ENCODE measurements at places on chromosomes 2 and 18.

DNA sequence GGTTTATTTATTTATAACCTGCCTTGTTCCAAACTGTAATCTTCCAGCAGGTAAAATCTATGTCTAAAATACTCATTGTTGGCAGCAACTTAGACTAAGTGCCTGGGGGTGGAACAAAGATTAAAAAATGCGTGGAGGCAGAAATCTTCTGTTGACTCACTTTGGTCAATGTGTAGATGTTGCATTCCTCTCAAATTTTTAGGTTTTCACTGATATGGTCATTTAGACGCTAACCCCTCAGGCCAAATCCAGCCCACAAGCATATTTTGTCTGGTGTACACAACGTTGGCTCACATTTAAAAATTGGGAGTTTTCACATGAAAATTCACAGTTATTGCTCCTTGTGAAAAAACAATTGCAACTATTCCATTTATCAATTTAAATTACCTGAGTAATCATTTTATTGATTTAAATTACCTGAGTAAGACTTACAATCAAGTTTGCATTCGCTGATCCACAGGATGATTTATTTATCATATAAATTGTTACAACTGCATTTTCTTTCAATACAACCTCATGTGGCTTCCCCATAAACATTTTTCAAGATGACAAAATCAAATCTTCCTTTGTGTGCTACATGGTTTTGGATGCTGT is 564.2 kb downstream of the TSN start:
- no peak for DNase-seq

GRCh38 chr2:49780949-49781348 is 626.6 kb upstream of the FSHR start:
- no peak for DNase-seq

GRCh38 chr2:67600222-67600871 is 203.2 kb downstream of the ETAA1 start:
- DNase-seq: no peak

DNA sequence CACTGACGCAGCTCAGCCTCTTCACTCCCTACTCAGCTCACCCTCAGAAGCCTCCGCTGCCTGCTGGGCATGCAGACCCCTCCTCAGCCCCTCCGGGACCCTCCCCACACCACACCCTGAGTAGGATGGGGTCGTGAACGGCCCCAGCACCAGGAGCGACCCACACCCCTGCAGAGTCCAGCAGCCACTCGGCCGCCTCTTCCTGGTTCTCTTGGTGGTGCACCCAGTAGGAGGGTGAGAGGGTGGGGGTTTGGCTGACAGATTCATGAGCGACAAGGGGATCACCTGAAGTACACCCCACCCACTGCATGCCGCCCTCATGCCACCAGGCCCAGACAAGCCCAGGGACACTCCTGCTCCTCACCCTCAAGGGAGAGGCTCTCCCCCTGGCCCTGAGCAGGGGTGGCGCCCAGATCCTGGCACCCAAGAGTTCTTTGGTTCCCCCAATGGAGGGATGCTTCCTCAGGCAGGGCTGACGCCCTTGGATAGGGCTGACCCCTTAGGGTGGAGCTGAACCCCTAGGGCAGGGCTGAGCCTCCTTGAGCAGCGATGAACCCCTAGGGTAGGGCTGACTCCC is 76.6 kb upstream of the GPC1 start:
- DNase-seq: no peak

GRCh38 chr2:40249577-40249976 is 202.3 kb downstream of the SLC8A1 start:
- no peak for DNase-seq

- no peak for DNase-seq
These were observed 226.7 kb upstream of the KLHL29 start for GRCh38 chr2:23158306-23158705.

- DNase-seq: no peak
These were observed 206.2 kb downstream of the RPIA start for GRCh38 chr2:88897715-88898114.

GRCh38 chr2:149383340-149383739 is 53.0 kb downstream of the LYPD6 start:
- DNase-seq: no peak

- DNase-seq: no peak
These were observed 109.6 kb downstream of the SH3RF3 start for GRCh38 chr2:109238580-109238979.

- DNase-seq: no peak
These were observed 45.4 kb upstream of the CTDP1 start for GRCh38 chr18:79634186-79634585.

GRCh38 chr2:232085164-232085563 is 123.7 kb downstream of the DIS3L2 start:
- no peak for DNase-seq

- DNase-seq: no peak
These were observed 102.4 kb downstream of the CABLES1 start for GRCh38 chr18:23237524-23238151.

GRCh38 chr2:103179798-103180197 is 418.0 kb downstream of the TMEM182 start:
- no peak for DNase-seq

GRCh38 chr2:175769200-175769599 is 232.9 kb downstream of the LNPK start:
- DNase-seq: no peak

DNA sequence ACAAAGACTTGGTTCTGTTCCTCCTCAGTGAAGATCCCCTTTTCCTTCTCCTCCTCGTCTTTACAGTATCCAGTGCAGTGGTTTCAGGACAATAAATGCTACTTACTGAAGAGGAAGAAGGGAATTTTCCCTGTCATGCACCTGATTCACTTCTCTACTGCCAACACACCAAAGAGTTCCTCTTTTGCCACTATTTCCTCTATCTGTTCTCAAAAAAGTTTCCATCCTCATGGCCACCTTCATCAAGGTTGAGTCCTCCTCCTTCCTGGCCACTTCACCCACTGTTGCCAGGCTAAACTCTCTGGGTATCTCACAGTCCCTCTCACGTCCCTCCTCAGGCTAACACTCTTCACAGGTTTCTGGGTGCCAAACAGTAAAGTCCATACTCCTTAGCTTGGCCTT is 41.7 kb downstream of the PLEKHM3 start:
- no peak for DNase-seq

GRCh38 chr2:1790473-1790872 is 46.2 kb upstream of the PXDN start:
- DNase-seq: no peak

- no peak for DNase-seq
These were observed 627 bp downstream of the RNF25 start for GRCh38 chr2:218671097-218671653.

DNA sequence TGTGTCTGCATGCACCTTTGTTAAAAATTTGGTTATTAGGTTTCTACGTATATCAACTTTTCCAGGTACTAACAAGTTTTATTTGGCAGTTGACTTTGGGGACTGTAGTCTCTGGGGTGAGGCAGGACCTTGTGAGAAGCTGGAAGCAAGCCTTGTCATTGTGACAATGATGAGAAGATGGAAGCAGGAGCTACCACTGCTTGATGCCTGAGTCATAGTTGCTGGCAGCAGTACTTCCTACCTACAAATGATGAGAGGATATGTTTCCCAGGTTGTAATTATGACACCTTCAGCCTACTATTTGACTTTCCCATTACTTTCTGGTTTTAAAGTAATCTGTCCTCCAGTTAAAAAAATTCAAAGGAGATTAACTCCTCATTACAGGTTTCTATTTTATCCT is 516.3 kb downstream of the NRXN1 start:
- no peak for DNase-seq

DNA sequence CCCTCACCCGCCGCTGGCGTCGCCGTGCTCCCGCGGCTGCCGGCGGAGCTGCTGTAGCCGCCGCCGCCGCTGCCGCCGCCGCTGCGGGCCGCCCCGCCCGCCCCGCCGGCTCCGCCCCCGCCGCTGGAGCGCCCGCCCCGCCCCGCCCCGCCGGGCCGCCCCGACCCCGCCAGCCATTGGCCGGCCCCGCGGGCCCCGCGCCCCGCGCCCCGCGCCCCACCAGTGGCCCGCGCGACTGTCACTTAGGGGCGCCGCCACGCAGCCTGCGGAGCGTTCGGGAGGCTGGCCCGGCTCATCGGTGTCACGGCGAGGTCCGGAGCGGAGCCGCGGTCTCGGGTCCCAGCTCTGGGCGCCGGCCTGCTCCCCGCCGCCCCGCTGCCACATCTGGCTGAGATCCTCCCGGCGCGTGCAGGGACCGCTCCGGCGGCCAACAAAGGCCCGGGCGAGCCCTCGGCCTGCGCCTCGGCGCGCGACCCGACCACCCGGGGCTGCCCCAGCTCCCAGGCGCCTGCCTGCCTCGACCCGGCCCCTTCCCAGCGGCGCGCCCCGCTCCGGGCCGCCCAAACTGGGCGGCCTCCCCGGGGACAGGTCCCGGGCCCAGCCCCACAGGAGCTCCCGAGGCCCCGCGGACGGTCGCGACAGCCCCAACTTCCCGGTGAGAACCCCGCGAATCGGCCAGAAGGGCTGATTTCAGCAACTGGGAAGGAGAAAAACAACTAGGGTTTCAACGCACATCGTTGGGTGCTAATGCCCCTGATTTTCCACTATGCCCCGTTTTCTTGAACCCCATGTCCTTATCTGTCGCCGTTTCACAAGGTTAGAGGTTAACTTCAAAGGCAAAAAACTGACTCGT is at the start of gene MGAT4A:
Gene MGAT4A, minus strand, starts transcription at position 92 of the 853 bp plus-strand sequence. CDS start 4,800 bp downstream, outside the sequence.
- peak; percentile 79 for DNase-seq

DNA sequence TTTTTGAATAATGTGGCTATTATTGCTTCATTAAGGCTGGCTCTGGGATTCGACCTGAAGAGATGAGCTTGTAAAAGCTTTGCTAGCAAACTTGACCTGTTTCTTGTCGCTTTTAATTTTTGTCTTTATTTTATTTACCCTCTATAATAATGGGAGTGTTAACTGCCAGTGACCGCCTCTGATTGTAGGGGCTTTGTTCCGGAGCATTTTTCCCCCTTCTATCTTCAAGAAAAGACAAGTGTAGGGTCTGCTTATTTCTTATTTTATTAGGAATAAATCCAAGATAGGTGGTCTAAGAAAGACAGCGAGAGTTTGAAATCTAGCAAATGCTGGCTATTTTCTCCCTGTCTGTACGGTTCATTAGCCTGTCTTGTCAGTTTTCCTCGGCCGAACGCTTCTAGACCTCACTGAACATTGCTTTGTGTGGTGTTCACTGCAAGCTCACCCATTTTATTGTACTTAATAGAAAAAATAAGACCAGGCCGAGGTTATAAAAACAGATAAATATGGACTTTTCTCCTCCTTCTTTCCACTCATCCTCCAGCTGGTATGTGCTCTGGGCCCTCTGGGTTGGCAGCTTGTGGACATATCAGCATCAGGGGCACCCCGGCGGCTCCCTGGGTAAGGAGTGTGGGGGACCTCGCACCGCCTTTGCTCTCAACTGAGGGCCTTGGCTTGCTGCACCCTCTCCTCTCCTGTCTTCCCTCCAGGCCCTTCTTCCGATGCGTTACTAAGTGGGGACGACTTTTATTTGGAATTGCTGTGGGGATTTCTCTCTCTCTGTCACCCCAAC is 8.5 kb downstream of the MEIS1 start:
- no peak for DNase-seq

DNA sequence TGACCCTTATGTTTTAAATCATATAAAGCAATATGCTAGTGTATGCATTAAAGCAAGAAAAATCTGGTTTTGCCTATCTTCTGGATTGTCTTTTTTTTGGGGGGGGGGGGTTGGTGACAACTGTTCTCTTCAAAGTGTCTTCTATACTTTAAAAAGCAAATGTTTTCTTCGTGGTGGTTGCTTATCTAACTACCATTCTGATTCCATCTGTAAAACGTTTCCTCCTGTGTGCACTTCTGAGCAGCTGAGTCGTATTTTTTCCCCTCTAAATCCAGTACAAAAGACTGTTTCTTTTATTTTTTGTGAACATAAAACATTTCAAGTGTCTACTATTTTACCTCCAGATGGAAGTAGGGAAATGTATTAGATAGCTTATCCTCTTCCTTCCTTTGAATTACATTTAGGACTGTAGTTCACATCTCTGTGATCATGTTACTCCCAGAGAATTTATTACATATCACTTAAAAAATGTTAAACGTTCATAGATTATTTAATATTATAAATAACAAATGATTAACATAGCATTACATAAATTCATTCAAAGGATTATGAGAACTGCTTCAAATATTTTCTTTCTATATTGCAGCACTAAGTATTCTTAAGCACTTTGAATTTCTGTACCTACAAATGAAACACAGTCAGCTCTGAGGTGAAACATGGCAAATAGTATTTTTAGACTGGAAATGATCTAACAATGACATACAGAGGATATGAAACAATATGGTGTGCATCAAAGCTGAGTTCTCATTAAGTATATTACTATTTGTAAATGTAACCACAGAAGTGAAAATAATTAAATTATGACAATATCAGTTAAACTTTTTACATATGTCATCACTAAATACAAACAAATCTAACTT is 56.4 kb downstream of the SCN3A start:
- DNase-seq: no peak

DNA sequence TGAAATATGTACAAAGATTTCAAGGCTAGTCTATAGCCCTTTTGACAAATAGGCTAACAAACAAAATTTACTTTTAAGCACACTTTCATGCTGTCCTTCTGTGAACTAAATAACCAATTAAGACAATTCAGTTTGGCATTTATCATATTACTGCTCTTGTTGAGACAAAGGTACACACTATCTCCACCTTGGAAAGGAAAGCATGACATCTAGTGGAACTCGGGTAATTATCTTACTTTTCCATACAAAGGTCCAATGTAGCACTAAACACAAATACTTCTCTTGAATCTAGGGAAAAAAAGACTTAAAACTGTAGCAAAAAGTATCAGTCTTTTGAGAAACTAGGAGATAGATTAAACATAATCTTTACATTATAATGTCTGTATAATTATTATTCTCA is 125.0 kb upstream of the CD226 start:
- no peak for DNase-seq

- no peak for DNase-seq
These were observed 251.8 kb downstream of the LPIN1 start for GRCh38 chr2:11998218-11998617.

DNA sequence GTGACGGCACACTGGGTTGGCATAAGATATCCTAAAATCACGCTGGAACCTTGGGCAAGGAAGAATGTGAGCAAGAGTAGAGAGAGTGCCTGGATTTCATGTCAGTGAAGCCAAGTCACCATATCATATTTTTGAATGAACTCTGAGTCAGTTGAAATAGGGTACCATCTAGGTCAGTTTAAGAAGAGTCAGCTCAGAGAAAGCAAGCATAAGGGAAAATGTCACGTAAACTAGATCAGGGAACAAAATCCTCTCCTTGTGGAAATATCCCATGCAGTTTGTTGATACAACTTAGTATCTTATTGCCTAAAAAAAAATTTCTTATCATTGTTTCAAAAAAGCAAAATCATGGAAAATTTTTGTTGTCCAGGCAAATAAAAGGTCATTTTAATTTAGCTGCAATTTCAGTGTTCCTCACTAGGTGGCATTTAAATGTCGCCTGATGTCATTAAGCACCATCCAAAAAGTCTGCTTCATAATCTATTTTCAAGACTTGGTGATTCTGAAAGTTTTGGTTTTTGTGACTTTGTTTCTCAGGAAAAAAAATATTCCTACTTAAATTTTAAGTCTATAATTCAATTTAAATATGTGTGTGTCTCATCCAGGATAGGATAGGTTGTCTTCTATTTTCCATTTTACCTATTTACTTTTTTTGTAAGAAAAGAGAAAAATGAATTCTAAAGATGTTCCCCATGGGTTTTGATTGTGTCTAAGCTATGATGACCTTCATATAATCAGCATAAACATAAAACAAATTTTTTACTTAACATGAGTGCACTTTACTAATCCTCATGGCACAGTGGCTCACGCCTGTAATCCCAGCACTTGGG is 19.6 kb downstream of the RSAD2 start:
- no peak for DNase-seq

Measured in activated T-helper 1 cell treated with anti-CD3 and anti-CD28 coated beads, Interleukin-2, amount 50 U/mL, for 16 hours (primary cell).